ENCODE measurements at places on chromosomes 2 and 18. TPM values are rescaled to one million over a fixed set of nuclear protein-coding genes. Genes with fewer than 3 reads are reported as not detected.

CDCA7 gene
- total RNA-seq: 74.7 TPM

SIX3 gene
- total RNA-seq: not detected

DNA sequence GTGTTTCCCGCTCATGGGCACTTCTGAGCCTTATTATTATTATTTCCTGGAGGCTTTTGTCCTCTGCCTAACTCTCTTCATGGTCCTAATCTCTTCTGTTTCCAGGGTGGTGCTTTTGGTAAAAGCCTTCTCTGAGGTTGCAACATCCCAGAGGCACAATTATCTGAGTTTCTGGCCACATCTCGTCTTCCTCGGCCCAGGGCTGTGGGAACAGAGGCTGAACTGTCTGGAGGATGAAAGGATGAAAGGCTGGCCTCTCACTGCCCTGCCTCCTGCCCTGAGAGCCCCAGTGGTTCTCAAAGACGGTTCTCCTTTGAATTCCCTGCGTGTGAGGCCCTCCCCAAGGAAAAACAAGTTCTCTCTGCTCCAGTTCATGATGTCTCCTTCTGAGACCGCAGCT lies 13.8 kb downstream of the GYPC start:
- no peak for DNase-seq
- peaks cover 45% of the 10 kb centered on the region for H3K36me3 ChIP-seq
- peaks cover 55% of the 10 kb centered on the region for H3K4me1 ChIP-seq
- no peaks in the 10 kb centered on the region for H3K27me3 ChIP-seq
- H3K27ac ChIP-seq: no peak overlapping the region

DNA sequence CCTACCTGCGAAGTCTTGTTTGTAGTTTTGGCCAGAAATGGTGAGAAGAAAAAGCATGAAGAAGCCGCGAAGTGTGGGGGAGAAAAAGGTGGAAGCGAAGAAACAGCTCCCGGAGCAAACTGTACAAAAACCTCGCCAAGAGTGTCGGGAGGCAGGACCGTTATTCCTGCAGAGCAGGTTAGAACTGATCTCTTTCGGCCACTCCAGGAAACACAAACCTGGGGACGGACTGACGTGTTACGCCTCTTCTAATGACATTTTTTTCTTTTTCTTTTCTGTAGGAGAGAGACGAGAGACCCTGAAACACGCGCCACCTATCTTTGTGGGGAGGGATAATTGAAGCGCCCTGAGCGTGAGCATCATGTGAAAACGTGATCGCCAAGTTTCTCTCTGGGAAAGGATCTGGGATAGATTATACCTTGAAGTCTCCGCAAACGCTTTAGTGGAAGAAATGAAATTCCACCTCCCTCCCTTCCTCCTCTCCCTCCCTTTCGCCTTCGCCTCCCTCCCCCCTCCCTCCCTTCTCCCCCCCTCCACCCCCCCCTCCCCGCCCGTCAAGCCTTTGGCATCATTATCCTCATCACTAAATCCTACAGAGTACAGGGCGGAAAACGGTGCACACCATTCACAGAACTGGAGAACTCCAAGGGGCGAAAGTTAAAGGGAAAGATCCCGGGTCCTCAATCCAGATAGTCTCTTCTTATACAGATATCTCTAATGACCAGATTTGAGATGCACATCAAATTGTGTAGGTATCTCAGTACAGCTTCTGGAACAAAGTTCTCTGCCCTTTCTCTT lies at the start of gene ZEB2:
Gene ZEB2 (minus strand): TSS at position 186 of the 798 bp plus-strand sequence. CDS start 2,769 bp downstream, outside the sequence.
- peaks cover 21% of the 10 kb centered on the region for H3K4me1 ChIP-seq
- H3K36me3 ChIP-seq: no peaks in the 10 kb centered on the region
- DNase-seq: peak; percentile 54
- H3K27me3 ChIP-seq: peaks cover 46% of the 10 kb centered on the region
- H3K27ac ChIP-seq: no peak within 1 kb of the TSS
- no peak within 1 kb of the TSS for H3K4me3 ChIP-seq

FBXO41 gene
- 11.8 TPM for total RNA-seq

DNA sequence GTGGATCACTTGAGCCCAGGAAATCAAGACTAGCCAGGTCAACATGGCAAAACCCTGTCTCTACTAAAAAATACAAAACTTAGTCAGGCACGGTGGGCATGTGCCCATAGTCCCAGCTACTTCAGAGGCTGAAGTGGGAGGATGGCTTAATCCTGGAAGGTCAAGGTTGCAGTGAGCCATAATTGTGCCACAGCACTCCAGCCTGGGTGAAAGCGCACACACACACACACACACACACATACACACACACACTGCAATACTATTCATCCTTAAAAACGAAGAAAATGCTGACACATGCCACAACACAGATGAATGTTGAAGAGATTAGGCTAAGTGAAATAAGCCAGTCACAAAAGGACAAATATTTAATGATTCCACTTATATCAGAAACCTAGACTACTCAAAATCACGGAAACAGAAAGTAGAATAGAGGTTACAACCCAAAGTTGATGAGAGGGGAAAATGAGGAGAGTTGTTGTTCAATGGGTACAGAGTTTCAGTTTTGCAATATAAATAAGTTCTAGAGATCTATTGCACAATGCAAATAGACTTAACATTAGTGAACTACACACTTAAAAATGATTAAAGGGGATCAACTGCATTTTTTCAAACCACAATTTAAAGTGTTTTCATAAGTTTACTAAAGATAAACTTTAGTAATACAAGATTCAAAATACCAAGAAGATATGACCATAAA lies 114.5 kb downstream of the USP34 start:
- peaks cover 37% of the 10 kb centered on the region for H3K4me1 ChIP-seq
- H3K4me3 ChIP-seq: no peak overlapping the region
- no peak overlapping the region for H3K27ac ChIP-seq
- H3K36me3 ChIP-seq: peaks cover 37% of the 10 kb centered on the region
- H3K27me3 ChIP-seq: no peaks in the 10 kb centered on the region

PLEK gene
- 1.1 TPM for total RNA-seq

GRCh38 chr2:177572236-177572671 lies 179.7 kb downstream of the AGPS start:
- H3K27ac ChIP-seq: no peak overlapping the region
- H3K4me3 ChIP-seq: no peak overlapping the region
- H3K4me1 ChIP-seq: no peaks in the 10 kb centered on the region
- H3K27me3 ChIP-seq: peaks cover 2% of the 10 kb centered on the region

GRCh38 chr2:118844261-118845004 lies 3.0 kb downstream of the EN1 start:
- H3K4me1 ChIP-seq: peaks cover 33% of the 10 kb centered on the region
- H3K27ac ChIP-seq: no peak overlapping the region
- DNase-seq: no peak
- H3K4me3 ChIP-seq: no peak overlapping the region

GRCh38 chr2:86623043-86623493 lies 597 bp downstream of the RNF103 start:
- peak; percentile 45 for DNase-seq
- H3K4me3 ChIP-seq: peak overlapping the region; percentile 92
- H3K36me3 ChIP-seq: peaks cover 10% of the 10 kb centered on the region
- peak overlapping the region; percentile 93 for H3K27ac ChIP-seq

SPATA3 gene
- total RNA-seq: not detected

- H3K4me1 ChIP-seq: no peaks in the 10 kb centered on the region
- peaks cover 7% of the 10 kb centered on the region for H3K27me3 ChIP-seq
- no peak overlapping the region for H3K4me3 ChIP-seq
- H3K36me3 ChIP-seq: no peaks in the 10 kb centered on the region
Measured at GRCh38 chr2:177625744-177626650, 233.4 kb downstream of the AGPS start.

Data from activated naive CD4-positive, alpha-beta T cell treated with anti-CD3 and anti-CD28 coated beads for 36 hours (primary cell).